SW480 (cell line): ENCODE measurements at places on chromosomes 7 and 10.

GRCh38 chr7:142668495-142668894 is 80.8 kb upstream of the PRSS1 start:
- no peak for DNase-seq

DNA sequence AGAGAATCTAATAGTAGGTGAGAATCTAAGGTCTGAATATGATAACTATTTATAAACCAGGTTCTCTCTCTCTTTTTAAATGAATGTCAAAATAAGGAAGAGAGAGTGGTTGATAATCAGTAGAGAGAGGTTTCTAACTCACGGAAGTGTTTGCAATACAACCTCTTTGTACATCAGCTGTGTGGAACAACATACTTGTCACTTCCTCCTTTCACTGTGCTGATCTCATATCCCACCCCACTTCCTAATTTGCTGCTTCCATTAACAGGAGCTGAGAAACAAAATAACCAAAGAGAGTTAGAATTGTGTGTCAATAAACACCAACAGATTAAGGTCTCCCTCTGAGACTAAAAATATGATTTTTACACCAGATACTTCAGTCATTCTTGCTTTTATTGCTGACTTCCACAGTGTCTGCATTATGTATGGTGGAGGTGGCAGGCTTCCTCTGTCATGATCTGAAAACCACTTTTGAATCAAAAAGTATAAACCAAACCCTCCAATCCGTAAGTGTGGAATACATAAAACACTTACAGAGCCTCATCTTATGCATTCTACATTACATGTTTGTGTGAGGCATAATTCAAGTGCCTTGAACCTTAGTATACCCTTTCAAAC is 25.0 kb downstream of the CACUL1 start:
- DNase-seq: no peak

- no peak for DNase-seq
Observed at GRCh38 chr7:32536585-32536984, 41.3 kb downstream of the AVL9 start.

DNA sequence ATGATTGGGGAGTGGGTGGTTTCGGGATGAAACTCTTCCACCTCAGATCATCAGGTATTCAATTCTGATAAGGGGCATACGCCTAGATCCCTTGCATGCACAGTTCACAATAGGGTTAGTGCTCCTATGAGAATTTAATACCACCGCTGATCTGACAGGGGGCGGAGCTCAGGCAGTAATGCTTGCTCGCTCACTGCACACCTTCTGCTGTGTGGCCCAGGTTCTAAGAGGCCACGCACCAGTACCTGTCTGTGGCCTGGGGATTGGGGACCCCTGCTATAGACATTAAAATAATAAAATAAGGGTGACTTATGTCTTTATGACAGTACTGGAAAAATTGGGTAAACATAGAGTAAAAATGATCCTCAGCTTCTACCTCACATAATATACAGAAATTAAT is 66.1 kb downstream of the SAMD9 start:
- DNase-seq: no peak

DNA sequence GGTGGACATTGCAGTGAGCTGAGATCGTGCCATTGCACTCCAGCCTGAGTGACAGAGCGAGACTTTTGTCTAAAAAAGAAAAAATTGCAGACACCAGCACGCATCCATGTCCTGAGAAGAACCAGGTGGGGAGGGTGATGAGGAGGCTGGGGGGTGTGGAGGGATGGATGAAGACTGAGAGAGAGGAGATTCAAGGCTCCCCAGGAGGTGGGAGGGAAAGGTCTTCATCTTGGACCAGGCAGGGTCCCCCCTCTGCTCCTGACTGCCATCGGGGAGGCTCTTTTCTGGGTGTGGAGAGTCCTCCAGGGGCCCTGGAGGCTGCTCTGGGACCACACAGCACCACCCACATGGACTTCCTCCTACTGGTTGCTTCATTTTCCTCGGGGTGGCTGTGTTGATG is 1.5 kb downstream of the SCART1 start:
- DNase-seq: no peak

GRCh38 chr10:62188021-62188616 is 80.5 kb downstream of the RTKN2 start:
- no peak for DNase-seq
